ENCODE measurements at places on chromosomes 4 and X. TPM values are rescaled to one million over a fixed set of nuclear protein-coding genes. Genes with fewer than 3 reads are reported as not detected.

MAGED4 gene
- 70.5 TPM for total RNA-seq

SGMS2 gene
- 3.3 TPM for total RNA-seq

ZNF185 gene
- 11.7 TPM for total RNA-seq

SMIM10L2A gene
- 17.2 TPM for total RNA-seq

SASH3 gene
- not detected for total RNA-seq

PROM1 gene
- total RNA-seq, result 4.9 TPM

SERTM2 gene
- 9.3 TPM for total RNA-seq

PPP1R2C gene
- total RNA-seq, result not detected

TMEM271 gene
- total RNA-seq, result not detected

GRCh38 chrX:24426340-24426913 is 38.7 kb upstream of the PDK3 start:
- no peak overlapping the region for H3K4me3 ChIP-seq
- DNase-seq, result peak; percentile 29
- no peaks in the 10 kb centered on the region for H3K4me1 ChIP-seq
- no peak overlapping the region for H3K27ac ChIP-seq
- no peaks in the 10 kb centered on the region for H3K27me3 ChIP-seq

DNA sequence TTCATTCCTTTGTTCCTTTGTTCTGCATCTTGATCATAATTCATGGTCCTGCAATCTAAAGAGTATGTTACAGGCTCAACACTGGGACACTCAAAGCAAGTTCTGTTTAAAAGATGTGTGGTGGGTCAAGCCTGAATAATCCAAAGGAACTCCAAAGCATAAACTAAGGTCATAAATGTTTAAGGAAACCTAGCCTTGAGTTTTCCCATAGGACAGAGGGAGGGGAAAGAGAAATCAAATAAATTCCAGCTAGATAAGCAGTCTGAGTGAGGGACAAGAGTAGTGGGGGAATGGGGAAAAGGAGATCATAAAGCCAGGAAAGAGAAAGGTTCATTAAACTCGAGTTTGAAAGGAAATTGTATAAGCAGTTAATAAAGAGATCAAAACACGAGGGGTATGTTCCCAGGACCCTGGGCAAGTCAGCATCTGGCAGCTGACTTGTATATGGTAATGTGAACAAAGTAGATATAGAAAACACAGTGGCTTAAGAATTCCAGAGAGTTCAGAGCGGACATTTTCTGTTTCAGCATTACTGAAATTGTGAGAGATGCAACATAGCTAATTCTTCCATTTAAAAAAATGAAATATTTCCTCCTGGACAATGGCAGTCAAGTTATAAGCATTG is 125.8 kb upstream of the EDNRA start:
- no peak overlapping the region for H3K27ac ChIP-seq
- DNase-seq, result no peak
- peaks cover 3% of the 10 kb centered on the region for H3K4me1 ChIP-seq

DNA sequence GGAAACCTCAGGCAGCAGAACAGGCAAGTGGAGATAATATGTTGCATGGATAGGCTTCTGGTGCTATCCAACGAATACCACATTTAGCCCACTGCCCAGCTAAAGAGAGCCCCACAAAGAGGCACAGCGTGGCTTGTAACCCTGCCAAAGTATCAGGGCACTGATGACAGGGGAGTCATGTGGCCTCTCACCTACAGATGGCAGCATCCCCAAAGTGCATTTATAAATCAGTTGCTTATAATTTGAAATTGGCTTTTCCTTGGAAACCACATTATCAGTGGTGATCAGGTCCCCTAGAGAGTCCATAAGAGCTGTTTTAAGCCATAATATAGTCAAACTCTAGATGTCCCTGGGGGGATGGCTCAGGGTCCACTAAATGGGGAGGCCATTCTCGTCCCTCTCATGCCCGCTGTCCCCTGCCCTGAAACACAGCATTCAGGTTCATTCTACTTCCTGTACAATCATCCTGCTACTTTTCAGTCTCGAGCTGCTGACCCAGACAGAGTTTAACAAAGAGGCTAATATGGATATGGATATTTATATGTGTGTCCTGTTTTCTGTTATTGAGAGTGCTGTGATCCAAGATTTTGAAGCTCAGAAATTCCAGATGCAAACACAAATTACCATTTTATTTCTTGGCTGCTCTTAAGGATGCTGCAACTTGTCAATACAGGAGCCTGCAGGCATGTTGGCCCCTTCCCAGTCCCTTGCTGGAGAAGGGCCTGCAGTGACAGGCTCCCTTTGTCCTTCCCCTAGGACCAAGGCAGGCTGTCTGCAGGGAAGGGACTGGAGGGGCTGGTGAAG is 28.5 kb downstream of the SRPX start:
- H3K4me1 ChIP-seq, result no peaks in the 10 kb centered on the region
- no peak for DNase-seq
- H3K27ac ChIP-seq, result no peak overlapping the region
- H3K27me3 ChIP-seq, result no peaks in the 10 kb centered on the region
- H3K36me3 ChIP-seq, result no peaks in the 10 kb centered on the region

DNA sequence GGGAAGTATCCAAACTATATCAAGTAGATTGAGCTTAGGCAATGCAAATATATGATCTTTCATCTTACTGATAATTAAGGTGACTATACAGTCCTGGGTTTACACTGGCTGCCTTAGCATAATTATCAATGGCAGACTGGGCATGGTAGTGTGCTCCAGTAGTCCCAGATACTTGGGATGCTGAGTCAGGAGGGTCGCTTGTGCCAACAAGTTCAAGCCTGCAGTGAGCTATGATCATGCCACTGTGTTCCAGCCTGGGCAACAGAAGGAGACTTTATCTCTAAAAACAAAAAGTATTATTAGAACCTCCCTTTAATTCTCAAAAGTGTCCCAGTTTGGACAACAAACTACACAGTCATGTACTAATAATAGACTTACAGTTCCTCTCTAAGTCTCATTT is 99.4 kb upstream of the RASGEF1B start:
- DNase-seq, result no peak
- no peak overlapping the region for H3K4me3 ChIP-seq
- H3K36me3 ChIP-seq, result no peaks in the 10 kb centered on the region
- H3K27ac ChIP-seq, result no peak overlapping the region
- H3K4me1 ChIP-seq, result no peaks in the 10 kb centered on the region

DNA sequence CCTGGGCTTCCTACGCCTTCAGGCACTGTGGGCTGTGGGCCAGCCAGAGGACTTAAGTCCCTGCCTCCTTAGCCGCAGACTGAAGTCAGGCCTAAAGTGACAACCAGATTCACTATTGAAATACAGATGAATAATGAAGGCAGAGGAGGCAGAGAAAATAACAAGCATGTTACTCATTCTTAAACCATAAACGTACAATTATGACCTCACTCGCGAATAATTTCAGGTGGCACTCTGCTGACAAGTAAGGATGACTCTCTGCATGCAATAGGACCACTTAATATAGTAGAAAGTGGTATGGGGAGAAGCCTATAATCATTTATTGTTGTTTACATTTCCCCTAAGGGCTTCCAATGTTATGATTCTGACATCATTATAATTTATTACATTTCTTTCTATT is 409.2 kb upstream of the FGF13 start:
- no peaks in the 10 kb centered on the region for H3K36me3 ChIP-seq
- H3K4me1 ChIP-seq, result no peaks in the 10 kb centered on the region
- H3K4me3 ChIP-seq, result no peak overlapping the region
- H3K27me3 ChIP-seq, result no peaks in the 10 kb centered on the region

- H3K27ac ChIP-seq, result no peak overlapping the region
- no peak for DNase-seq
- no peak overlapping the region for H3K4me3 ChIP-seq
Observed at GRCh38 chr4:140255467-140255866, 101.5 kb upstream of the MAML3 start.

DNA sequence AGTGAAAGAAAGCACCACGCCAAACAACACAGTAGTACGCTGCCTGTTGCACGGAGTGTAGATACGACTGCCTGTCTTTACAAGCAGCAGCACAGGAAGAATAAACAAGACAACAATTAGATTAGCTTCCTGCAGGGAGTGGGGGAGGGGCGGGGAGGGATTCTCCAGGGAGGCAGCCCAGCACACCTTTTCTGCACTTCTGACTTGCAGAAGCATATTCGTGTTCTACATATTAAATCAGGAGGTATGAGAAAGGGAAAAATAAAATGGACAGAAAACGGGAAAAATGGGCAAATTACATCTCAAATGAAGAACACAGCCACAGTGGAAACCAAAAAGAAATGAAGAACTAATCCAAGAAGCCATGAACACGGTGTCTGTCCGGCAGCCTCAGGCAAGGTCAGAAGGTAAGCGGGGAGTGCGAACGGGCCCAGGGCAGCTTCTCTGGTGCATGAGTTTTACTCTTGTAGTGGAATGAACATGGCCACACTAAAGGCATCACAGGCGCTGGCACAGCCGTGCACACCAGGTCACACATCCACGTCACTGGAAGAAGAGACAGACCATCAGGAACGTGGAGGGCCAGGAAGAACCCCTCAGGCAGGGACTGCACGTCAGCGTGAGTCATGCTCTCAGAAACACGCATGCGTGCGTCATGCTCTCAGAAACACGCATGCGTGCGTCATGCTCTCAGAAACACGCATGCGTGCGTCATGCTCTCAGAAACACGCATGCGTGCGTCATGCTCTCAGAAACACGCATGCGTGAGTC is 20.1 kb upstream of the ADRA2C start:
- no peak for DNase-seq
- H3K4me1 ChIP-seq, result no peaks in the 10 kb centered on the region
- H3K4me3 ChIP-seq, result no peak overlapping the region

DNA sequence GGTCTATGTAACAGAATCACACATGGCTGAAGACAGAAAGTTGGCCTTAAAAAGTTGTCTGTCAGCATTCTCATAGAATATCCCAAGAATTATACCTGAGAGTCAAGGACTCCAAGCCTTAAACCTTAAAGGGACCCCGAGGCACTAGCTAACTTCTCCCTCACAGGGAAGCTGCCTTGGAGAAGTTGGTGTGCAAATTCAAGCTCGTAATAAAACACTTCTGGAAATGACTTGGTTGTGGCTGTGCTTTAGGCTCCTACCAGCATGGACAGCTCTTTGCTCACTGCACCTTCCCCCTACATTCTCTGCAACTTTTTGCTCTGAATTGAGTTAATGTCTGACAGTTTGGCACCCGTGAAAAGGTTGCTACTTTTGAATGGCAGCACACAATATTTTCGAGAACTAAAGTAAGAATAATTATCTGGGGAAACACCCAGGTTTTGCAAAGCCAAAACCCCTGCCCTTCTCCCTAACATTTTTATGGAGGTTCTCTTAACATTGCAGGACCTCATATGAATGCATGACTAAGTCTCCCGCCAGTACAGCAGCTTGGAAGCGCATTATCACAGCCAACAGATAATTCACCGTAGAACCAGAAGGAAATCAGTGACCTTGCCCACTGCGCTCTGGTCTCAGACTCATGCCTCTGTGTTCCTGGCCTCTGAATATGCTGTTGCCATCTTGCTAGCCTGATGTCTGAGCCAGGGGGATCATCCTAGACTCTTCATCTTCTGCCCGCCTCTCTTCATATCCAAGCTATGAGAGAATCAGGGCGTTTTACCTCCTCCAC is 91.0 kb downstream of the MGST2 start:
- H3K27me3 ChIP-seq, result no peaks in the 10 kb centered on the region
- no peak for DNase-seq
- no peak overlapping the region for H3K4me3 ChIP-seq
- H3K4me1 ChIP-seq, result peaks cover 23% of the 10 kb centered on the region
- H3K36me3 ChIP-seq, result no peaks in the 10 kb centered on the region
- H3K27ac ChIP-seq, result peak overlapping the region; percentile 6

GRCh38 chr4:2478229-2478628 is 9.3 kb downstream of the RNF4 start:
- no peaks in the 10 kb centered on the region for H3K36me3 ChIP-seq
- H3K4me3 ChIP-seq, result no peak overlapping the region
- no peak overlapping the region for H3K27ac ChIP-seq
- DNase-seq, result no peak
- no peaks in the 10 kb centered on the region for H3K27me3 ChIP-seq

- no peaks in the 10 kb centered on the region for H3K4me1 ChIP-seq
- no peak overlapping the region for H3K27ac ChIP-seq
- peaks cover 4% of the 10 kb centered on the region for H3K36me3 ChIP-seq
- no peak for DNase-seq
- H3K4me3 ChIP-seq, result no peak overlapping the region
- H3K27me3 ChIP-seq, result no peaks in the 10 kb centered on the region
Observed at GRCh38 chr4:26660261-26660660, 76.4 kb downstream of the TBC1D19 start.

DNA sequence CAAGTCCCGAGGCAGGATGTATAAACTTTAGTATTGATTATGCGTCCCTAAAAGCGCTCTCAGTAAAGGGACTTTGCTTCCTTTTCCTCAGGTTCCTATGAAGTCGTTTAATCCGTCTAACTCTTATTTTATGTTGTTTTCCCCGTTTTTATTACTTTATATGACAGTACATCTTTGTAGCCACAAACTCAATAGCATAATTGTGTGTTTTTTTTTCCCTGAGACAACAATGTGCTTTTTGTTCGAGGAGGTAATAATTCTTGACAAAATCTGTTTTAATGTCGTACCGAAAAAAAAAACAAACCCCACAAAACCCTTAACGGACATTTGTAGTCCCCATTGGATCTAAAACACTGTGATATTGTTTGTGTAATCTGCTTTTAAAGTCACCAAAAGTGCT is 17.9 kb upstream of the PPP2R3B start:
- H3K36me3 ChIP-seq, result no peaks in the 10 kb centered on the region
- no peaks in the 10 kb centered on the region for H3K27me3 ChIP-seq
- DNase-seq, result no peak

GRCh38 chrX:15299941-15300851 is 15.2 kb downstream of the ASB11 start:
- no peaks in the 10 kb centered on the region for H3K4me1 ChIP-seq
- no peak overlapping the region for H3K4me3 ChIP-seq
- H3K27ac ChIP-seq, result no peak overlapping the region

GRCh38 chr4:108051343-108051742 is 61.7 kb downstream of the HADH start:
- H3K36me3 ChIP-seq, result peaks cover 34% of the 10 kb centered on the region
- H3K4me3 ChIP-seq, result no peak overlapping the region
- H3K27ac ChIP-seq, result no peak overlapping the region
- no peaks in the 10 kb centered on the region for H3K27me3 ChIP-seq
- DNase-seq, result no peak

DNA sequence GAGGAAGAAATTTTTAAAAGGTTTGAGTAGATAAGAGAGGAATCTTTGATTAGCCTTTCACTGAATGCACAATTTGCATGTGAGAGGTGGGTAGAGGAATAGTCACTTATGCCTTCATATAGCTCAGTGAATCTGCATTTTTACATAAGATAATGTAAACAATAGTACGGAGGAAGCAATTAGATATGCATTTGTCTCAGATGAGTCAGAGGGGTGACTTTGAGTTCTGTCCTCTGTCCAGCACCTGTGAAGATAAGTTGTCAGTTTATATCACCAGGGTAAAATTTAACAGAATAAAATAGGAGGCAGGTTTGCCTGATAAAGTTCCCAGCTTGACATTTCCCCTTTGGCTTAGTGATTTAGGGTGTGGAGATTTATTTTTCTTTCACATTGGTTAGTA is 841.9 kb downstream of the PCDH18 start:
- no peak overlapping the region for H3K4me3 ChIP-seq
- H3K36me3 ChIP-seq, result no peaks in the 10 kb centered on the region
- H3K4me1 ChIP-seq, result no peaks in the 10 kb centered on the region
- no peak for DNase-seq
